ENCODE measurements at places on chromosomes 13 and 19. TPM values are rescaled to one million over a fixed set of nuclear protein-coding genes. Genes with fewer than 3 reads are reported as not detected.

Gene MUC16
- not detected for total RNA-seq

Gene WDR88
- not detected for total RNA-seq

Gene SIGLEC9
- total RNA-seq, result 1.7 TPM

Gene ZNF443
- total RNA-seq, result 2.3 TPM

Gene ZNF880
- total RNA-seq, result 24.7 TPM

Gene CRB3
- total RNA-seq, result not detected

Gene CEACAM8
- not detected for total RNA-seq

Gene ZNF541
- total RNA-seq, result 0.99 TPM

Gene SLC5A5
- not detected for total RNA-seq

Gene ZNF763
- total RNA-seq, result 3.1 TPM

Gene SLC17A7
- total RNA-seq, result 0.99 TPM

GRCh38 chr19:15159251-15159650, 41.5 kb downstream of the NOTCH3 start:
- peaks cover 9% of the 10 kb centered on the region for H3K27me3 ChIP-seq
- no peak overlapping the region for H3K4me3 ChIP-seq
- H3K36me3 ChIP-seq, result no peaks in the 10 kb centered on the region
- DNase-seq, result no peak
- H3K4me1 ChIP-seq, result no peaks in the 10 kb centered on the region

GRCh38 chr13:26759907-26760831, at the start of gene GPR12:
Gene GPR12, minus strand, starts transcription at chr13:26760786. Its CDS starts 959 bp downstream, at chr13:26759827.
- DNase-seq, result no peak
- peaks cover 14% of the 10 kb centered on the region for H3K4me1 ChIP-seq
- no peaks in the 10 kb centered on the region for H3K36me3 ChIP-seq
- no peak within 1 kb of the TSS for H3K27ac ChIP-seq
- peak within 1 kb of the TSS; percentile 61 for H3K4me3 ChIP-seq
- H3K27me3 ChIP-seq, result peaks cover 97% of the 10 kb centered on the region

DNA sequence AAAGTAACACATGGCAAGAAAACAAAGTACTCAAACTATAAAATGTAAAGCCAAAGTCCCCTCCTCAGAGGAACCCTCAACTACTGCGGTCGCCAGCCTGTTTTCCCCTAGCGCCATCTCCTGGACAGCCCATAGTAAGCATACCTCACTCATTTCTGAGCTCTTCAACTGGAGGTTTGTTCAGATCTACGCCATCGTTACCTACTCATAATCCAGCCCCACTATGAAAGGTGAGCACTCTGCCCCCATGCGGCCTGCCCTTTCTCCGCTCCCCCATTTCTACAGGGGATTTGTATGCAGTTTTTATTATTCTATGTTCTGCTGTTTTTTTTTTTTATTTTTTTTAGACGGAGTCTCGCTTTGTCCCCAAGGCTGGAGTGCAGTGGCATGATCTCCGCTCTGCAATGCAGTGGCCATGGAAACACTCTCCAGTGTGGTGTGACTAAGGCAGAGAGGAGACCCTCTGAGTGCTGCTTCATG, 26.2 kb downstream of the OPA3 start:
- H3K4me3 ChIP-seq, result no peak overlapping the region
- H3K4me1 ChIP-seq, result peaks cover 52% of the 10 kb centered on the region
- peaks cover 5% of the 10 kb centered on the region for H3K36me3 ChIP-seq

DNA sequence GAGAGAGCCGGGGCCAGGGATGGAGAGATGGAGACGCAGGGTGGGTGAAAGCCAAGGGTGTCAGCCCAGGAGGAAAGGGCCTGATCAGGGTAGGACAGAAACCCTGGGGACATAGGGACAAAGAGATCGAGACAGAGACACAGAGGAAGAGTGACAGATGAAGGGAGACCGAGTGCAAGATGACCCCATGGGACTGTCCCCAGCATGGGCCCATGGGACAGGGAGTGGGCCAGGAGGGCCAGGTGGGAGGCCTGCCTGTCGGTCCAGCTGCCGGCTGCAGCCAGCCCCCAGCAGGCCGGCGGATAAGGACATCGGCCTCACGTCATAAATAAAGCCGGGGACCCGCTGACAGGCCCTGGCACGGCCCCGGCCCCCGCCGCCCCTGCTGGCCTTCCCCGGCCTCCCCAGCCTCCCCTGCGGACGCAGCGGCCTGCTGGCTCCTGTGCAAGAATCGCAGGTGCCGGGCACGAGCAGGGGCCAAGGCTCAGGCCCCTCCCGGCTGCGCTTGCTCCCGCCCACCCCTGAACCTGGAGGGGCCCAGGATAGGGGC, 6.3 kb downstream of the REX1BD start:
- no peak overlapping the region for H3K27ac ChIP-seq
- peaks cover 39% of the 10 kb centered on the region for H3K4me1 ChIP-seq
- H3K36me3 ChIP-seq, result peaks cover 12% of the 10 kb centered on the region

DNA sequence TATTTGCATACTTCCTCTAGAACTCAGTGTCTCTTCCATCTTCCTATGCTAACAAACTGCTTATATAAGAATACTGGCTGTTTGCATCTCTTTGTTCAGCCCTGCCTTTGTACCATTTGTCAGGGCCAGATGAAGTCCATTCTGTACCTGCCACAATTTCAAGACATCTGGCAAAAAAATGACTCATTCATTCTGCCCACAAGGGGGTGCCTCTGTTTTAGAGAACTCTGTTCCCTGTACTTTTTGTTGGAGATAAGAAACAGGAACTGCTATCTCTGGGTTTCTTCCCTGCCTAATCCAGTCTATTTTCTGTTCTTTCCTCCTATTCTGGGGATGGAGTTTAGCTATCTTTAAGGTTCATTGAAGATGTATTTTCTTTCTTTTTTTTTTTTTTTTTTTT, 23.0 kb downstream of the ZNF568 start:
- no peak for DNase-seq
- no peaks in the 10 kb centered on the region for H3K4me1 ChIP-seq
- H3K27ac ChIP-seq, result no peak overlapping the region
- peaks cover 93% of the 10 kb centered on the region for H3K36me3 ChIP-seq
- no peak overlapping the region for H3K4me3 ChIP-seq
- no peaks in the 10 kb centered on the region for H3K27me3 ChIP-seq

GRCh38 chr13:50608370-50608769, 235.1 kb downstream of the DLEU7 start:
- no peaks in the 10 kb centered on the region for H3K27me3 ChIP-seq
- H3K4me3 ChIP-seq, result no peak overlapping the region
- no peaks in the 10 kb centered on the region for H3K36me3 ChIP-seq
- peaks cover 2% of the 10 kb centered on the region for H3K4me1 ChIP-seq

- H3K27me3 ChIP-seq, result no peaks in the 10 kb centered on the region
- no peak overlapping the region for H3K27ac ChIP-seq
- DNase-seq, result no peak
These were observed 823.0 kb downstream of the PCDH9 start for GRCh38 chr13:66407128-66407527.

DNA sequence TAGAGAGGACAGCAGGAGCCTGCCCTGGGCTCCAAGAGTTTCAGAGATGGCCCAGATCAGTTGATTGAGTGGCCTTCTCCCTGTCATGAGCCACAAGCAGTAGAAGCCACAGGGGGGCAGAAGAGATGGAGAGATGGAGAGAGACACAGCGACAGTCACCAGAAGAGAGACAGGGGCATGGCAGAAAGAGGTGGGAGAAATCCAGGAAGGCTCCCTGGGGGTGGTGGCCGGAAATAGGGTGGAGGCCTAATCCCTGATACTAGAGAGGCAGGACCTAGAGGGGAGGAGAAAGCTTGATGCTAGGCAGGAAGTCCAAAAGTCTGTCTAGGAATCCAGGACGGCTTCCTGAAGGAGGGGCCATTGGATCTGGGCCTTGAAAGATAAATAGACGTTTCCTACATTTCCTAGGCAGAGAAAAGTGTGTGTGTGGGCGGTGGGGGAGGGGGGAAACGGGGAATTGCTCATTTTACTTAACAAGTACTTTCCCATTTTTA, 9.6 kb upstream of the TPM4 start:
- peak overlapping the region; percentile 58 for H3K27ac ChIP-seq
- no peaks in the 10 kb centered on the region for H3K27me3 ChIP-seq
- H3K4me1 ChIP-seq, result peaks cover 35% of the 10 kb centered on the region
- peak overlapping the region; percentile 27 for H3K4me3 ChIP-seq
- DNase-seq, result no peak

- H3K36me3 ChIP-seq, result peaks cover 11% of the 10 kb centered on the region
- no peaks in the 10 kb centered on the region for H3K27me3 ChIP-seq
- H3K4me3 ChIP-seq, result peak overlapping the region; percentile 91
- peak; percentile 47 for DNase-seq
- H3K27ac ChIP-seq, result peak overlapping the region; percentile 99
- H3K4me1 ChIP-seq, result peaks cover 68% of the 10 kb centered on the region
These were observed 857 bp downstream of the IER2 start for GRCh38 chr19:13150931-13151604.

DNA sequence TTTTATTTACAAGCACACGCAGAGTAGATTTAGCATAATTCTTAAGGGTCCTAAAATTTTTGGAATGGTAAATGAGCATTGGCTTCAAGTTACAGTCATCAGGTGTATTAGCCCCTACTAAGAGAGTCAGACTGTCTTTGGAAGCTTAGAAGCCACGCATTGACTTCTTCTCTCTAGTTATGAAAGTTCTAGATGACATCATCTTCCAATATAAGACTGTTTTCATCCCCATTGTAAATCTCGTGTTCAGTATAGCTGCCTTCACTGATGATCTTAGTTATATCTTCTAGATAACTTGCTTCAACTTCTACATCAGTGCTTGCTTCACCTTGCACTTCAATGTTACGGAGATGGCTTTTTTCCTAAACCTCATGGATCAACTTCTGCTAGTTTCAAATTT, 148.8 kb upstream of the SLITRK1 start:
- DNase-seq, result no peak
- no peak overlapping the region for H3K27ac ChIP-seq
- H3K27me3 ChIP-seq, result no peaks in the 10 kb centered on the region
- no peaks in the 10 kb centered on the region for H3K4me1 ChIP-seq
- no peaks in the 10 kb centered on the region for H3K36me3 ChIP-seq

DNA sequence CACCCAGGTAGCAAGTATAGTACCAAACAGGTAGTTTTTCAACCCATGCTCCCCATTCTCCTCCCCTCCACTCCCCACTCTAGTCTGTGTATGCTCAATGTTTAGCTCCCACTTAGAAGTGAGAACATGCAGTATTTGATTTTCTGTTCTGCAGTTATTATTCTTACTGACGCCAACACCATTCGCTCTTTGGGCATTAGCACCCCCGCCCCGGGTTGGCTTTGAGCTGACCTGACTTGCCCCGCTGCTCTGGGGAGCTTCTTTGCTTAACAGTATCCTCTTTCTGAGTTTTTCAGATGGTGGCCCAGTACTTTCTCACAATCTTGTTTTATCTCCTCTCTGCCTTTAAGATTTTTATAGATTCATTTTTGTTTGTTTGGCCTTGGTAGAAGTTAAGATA, 138.7 kb downstream of the CRYL1 start:
- H3K27ac ChIP-seq, result no peak overlapping the region
- no peaks in the 10 kb centered on the region for H3K4me1 ChIP-seq
- DNase-seq, result no peak
- no peaks in the 10 kb centered on the region for H3K36me3 ChIP-seq

DNA sequence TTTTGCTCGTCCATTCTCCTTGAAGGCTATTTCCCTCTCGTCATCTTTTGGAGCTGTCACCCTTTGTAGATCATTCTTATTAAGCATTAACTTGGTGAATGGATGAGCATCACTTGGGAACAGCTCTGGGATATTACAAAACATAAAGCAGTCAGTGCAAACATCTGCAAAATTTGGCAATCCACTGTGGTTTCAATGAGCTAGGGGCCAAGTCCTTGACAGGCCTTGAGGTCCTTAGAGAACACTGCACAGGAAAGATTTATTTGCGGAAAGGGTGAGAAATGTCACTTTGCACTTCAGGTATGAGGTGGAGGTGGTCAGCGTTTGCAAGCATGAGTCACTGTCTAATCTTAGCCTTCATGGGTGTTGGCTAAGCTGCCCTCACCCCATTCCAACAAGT, 239.7 kb upstream of the MAB21L1 start:
- no peaks in the 10 kb centered on the region for H3K36me3 ChIP-seq
- peak overlapping the region; percentile 56 for H3K27ac ChIP-seq
- H3K4me3 ChIP-seq, result no peak overlapping the region
- H3K4me1 ChIP-seq, result peaks cover 41% of the 10 kb centered on the region
- no peak for DNase-seq

DNA sequence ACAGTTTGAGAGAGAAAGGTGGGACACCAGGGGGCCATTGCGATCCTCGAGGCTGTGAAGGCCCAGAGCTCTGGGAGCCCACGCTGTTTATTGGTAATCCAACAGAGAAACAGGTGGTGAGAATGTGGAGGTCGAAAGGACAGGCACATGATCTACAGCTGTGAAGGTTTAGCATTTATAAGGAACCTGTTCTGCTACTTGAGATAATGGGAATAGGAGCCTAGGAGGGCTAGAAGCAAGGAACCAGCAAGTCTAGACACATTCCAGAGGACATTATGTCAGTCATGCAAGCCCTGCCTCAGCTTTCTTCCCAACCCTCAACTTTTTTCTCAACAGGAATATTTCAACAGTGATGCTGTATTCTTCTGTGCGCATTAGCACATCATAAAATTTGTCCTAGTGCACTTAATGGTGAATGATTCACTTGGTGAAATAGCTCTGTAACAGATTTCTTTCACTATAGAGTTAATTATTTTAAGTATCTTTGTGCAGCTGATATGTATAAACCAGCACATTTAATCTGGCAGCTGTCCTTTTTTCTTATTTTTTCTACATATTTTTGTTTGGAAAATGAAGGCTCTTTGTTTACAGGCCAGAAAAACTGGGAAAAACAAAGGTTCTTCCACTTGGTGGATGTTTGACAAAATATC, 25.4 kb downstream of the ZNF90 start:
- H3K4me1 ChIP-seq, result no peaks in the 10 kb centered on the region
- no peak overlapping the region for H3K4me3 ChIP-seq
- peaks cover 55% of the 10 kb centered on the region for H3K36me3 ChIP-seq
- H3K27ac ChIP-seq, result no peak overlapping the region
- DNase-seq, result no peak
- H3K27me3 ChIP-seq, result no peaks in the 10 kb centered on the region

- H3K4me3 ChIP-seq, result no peak overlapping the region
- H3K36me3 ChIP-seq, result no peaks in the 10 kb centered on the region
- peaks cover 19% of the 10 kb centered on the region for H3K27me3 ChIP-seq
- H3K4me1 ChIP-seq, result no peaks in the 10 kb centered on the region
These were observed 66.6 kb downstream of the RUBCNL start for GRCh38 chr13:46320406-46320805.

- no peaks in the 10 kb centered on the region for H3K36me3 ChIP-seq
- no peak overlapping the region for H3K27ac ChIP-seq
- DNase-seq, result peak; percentile 65
- peaks cover 78% of the 10 kb centered on the region for H3K27me3 ChIP-seq
- peak overlapping the region; percentile 44 for H3K4me3 ChIP-seq
These were observed 2.1 kb downstream of the CILP2 start for GRCh38 chr19:19540064-19540714.

- H3K27ac ChIP-seq, result no peak overlapping the region
- no peaks in the 10 kb centered on the region for H3K27me3 ChIP-seq
- DNase-seq, result peak; percentile 38
- no peaks in the 10 kb centered on the region for H3K36me3 ChIP-seq
These were observed 8.6 kb upstream of the HIPK4 start for GRCh38 chr19:40398417-40399131.

GRCh38 chr13:46983881-46984280, 87.0 kb upstream of the HTR2A start:
- H3K4me3 ChIP-seq, result no peak overlapping the region
- no peak for DNase-seq

GRCh38 chr13:103354171-103354570, 288.0 kb upstream of the SLC10A2 start:
- peaks cover 27% of the 10 kb centered on the region for H3K4me1 ChIP-seq
- no peak for DNase-seq
- H3K36me3 ChIP-seq, result no peaks in the 10 kb centered on the region

GRCh38 chr13:23799945-23800344, 89.3 kb downstream of the MIPEP start:
- no peak for DNase-seq
- H3K36me3 ChIP-seq, result peaks cover 24% of the 10 kb centered on the region
- H3K27me3 ChIP-seq, result no peaks in the 10 kb centered on the region
- no peak overlapping the region for H3K4me3 ChIP-seq
- peak overlapping the region; percentile 24 for H3K27ac ChIP-seq

GRCh38 chr13:96796091-96796633, 198.1 kb downstream of the OXGR1 start:
- no peak for DNase-seq
- no peak overlapping the region for H3K27ac ChIP-seq
- H3K4me3 ChIP-seq, result no peak overlapping the region
- H3K4me1 ChIP-seq, result no peaks in the 10 kb centered on the region
